ENCODE measurements at places on chromosomes 7 and 10.

- no peak for DNase-seq
These were observed 563 bp upstream of the COA1 start for GRCh38 chr7:43729924-43730248.

GRCh38 chr10:64430690-64431323, 909.6 kb downstream of the REEP3 start:
- DNase-seq = no peak

DNA sequence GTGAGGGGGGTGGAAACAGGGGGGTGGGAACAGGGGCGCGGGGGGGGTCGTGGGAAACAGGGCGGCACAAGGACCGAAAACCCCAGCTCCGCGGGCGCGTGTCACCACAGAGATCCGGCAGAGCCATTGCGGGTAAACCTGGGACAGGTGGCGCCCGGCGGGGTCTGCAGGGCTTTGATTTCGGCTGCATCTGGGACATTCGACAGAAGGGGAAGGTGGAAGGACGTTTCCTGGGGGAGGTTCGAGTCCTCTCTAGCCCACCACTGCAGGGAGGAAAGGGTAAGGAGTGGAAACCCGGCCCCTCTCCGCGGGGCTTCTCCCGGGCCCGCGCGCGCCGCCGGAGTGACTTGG, 7.5 kb downstream of the NKX2-3 start:
- DNase-seq = no peak

- no peak for DNase-seq
These were observed 10.1 kb downstream of the OTUD1 start for GRCh38 chr10:23448802-23449570.

DNA sequence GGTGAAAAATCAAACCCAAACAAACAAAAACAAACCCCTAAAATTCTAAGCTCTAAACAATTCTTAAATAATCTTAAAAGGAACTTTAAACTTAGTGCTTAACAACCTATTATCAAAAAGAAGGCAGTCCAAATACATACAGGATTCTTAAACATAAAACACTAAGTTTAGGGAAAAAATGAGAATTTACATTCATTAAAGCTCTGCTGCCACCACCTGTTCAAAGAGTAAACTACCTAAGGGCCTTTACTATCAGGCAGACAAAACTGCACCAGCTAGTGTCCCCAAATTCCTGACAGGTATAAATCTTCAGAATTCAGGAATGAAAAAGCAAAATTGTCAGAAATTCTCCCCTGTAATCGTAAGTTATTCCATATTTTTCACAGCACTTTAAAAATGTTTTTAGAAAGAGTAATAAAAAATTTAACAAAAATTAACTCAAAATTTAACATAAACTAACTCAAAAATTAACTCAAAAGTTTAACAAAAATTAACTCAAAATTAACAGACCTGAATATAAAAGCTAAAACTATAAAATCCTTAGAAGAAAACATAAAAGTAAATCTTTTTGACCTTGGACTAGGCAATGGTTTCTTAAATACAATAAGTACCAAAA, 55.1 kb downstream of the PDZD8 start:
- DNase-seq = no peak

DNA sequence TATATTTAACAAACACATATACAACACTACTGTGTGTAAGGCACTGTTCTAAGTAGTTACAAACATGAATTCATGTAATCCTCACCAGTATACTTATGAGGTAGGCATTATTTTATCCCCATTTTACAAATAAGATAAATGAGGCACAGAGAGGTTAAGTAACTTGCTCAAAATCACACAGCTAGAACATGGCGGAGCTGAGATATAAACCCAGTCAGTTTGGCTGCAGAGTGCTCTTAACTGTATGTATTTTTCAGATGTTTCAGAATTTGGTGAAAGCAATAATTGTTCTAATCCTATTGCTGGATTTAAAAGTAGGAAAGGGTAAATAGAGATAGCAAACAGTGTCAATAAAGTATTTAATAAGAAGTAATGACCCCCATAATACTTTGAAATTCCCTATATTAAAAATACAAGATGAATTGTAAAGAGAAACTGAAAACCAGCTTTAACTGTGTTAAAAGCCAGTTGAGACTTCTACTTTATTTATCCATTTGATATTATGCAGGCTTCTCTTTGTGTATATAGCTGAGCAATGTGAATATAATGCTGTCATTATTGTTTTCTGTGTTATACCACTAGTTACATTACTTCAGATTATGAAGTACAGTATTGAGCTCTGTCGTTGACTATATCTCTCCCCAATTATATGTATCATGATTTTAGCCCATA, 32.3 kb upstream of the RPA3 start:
- DNase-seq = no peak

GRCh38 chr10:102117391-102118159, 2.6 kb downstream of the LDB1 start:
- DNase-seq = peak; percentile 19

- no peak for DNase-seq
These were observed 62.9 kb downstream of the CELF2 start for GRCh38 chr10:11080564-11080984.

DNA sequence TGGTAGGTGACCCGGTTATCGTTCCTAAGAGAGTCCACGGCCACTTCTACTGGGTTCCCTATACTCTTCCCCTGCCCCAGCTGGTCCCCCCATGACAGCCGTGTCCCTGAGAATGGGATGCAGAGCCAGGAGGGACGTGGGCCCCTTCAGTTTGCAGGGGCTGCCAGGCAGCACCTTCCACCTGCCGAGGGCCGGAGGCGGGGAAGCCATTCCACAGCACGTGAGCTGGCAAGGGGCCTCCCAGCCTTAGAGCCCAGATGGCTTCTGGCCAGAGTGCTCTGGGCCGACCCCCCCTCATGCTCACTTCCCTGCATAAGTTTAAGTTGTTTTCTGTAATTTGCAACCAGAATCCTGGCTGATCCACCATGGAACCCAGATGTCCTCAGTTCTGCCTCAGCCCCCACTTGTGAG, 39.0 kb downstream of the DIP2C start:
- DNase-seq = no peak

GRCh38 chr10:78787125-78787524, 281.6 kb upstream of the ZMIZ1 start:
- no peak for DNase-seq

GRCh38 chr10:112426111-112426510, 20.6 kb downstream of the ZDHHC6 start:
- no peak for DNase-seq

DNA sequence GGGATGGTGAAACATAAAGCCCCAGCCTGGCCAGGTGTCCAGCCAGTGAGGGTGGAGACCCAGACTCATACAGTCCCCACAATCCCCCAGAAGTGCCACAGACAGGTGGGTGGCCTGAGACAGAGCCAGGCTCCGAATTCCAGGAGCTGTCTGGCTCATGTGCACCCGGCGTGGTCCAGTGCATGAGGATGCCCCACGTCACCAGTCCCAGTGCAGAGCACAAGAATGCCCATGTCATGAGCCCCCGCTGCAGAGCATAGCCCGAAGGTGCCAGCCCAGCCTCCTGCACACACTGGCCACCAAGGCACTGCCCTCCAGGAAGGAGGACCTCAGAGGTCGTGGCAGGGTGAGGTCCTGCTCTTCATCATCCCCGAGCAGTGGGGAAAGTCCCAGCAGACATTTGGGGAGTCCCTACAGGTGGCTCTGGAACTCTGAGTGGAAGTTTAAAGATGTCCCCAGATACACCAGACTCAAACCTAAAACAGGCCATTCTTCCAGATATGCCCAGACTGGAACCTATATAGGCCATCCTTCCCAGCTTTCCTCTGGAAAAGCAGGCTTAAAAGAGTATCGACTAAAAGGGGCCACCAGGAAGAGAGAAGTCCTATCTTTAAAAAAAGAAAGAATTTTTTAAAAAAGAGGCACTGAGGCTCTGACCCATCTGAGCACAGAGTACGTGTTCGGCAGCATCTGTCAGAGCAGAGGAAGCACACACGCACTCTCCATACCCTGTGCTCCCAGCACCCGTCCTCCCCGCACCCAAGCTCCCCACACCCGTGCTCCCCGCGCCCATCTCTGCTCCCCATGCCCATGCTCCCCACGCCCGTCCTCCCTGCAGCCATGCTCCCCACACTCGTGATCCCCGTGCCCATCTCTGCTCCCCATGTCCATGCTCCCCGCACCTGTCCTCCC, 11.5 kb downstream of the DIP2C start:
- no peak for DNase-seq

DNA sequence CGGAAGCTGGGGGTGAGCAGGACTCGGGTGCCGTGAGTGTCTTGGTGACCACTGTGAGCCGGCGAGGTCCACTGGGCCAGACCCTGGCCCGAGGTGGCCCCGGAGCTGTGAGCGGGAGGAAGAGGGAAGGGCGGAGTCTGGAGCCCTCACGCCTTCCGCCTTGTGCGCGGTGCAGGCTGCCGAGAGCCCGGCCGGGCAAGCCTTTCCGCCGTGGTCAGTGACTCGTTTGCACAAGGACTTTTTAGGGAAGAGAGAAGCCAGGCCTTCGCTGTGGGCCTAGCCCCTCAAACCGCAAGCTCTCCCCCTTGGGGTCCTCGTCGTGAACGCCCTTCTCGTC, 40.9 kb upstream of the ZNF32 start:
- no peak for DNase-seq

GRCh38 chr10:26217396-26218086, 967 bp downstream of the GAD2 start:
- no peak for DNase-seq

DNA sequence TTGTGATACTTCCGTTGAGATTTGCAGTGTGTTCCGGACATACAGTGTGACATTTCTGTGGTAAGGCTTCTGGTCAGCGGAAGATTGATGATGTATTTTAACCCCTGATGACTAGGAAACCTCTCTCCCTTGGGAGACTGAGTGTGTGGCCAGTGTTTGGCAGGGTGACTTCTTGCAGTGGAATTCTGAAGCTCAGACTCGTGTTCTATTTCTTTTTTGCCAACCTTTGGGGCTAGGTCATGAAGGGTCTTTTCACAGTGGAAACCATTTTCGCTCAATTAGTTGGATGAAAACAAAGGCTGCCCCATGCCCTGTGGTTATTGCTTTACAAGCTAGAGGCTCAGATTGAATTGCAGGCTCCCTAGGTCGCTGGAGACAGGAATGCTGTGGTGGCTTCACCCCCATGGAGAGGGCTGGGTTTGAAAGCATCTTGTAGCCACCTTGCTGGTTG, 288.9 kb downstream of the BBS9 start:
- no peak for DNase-seq

- no peak for DNase-seq
These were observed 22.6 kb downstream of the NKX2-3 start for GRCh38 chr10:99555371-99555770.

- DNase-seq = no peak
These were observed 6.6 kb upstream of the TARP start for GRCh38 chr7:38280000-38280399.

GRCh38 chr10:27744802-27745731, 552 bp downstream of the MKX start:
- DNase-seq = no peak

GRCh38 chr7:18320971-18321567, 174.5 kb upstream of the HDAC9 start:
- no peak for DNase-seq

GRCh38 chr10:101902032-101902819, 58.6 kb upstream of the KCNIP2 start:
- DNase-seq = no peak

All from stimulated activated CD4-positive, alpha-beta T cell treated with anti-CD3 and anti-CD28 coated beads, Interleukin-1b, Interleukin-23, amount 100 ng/mL, for 1 hour (primary cell).